ENCODE measurements at places on chromosomes 7 and 10.

DNA sequence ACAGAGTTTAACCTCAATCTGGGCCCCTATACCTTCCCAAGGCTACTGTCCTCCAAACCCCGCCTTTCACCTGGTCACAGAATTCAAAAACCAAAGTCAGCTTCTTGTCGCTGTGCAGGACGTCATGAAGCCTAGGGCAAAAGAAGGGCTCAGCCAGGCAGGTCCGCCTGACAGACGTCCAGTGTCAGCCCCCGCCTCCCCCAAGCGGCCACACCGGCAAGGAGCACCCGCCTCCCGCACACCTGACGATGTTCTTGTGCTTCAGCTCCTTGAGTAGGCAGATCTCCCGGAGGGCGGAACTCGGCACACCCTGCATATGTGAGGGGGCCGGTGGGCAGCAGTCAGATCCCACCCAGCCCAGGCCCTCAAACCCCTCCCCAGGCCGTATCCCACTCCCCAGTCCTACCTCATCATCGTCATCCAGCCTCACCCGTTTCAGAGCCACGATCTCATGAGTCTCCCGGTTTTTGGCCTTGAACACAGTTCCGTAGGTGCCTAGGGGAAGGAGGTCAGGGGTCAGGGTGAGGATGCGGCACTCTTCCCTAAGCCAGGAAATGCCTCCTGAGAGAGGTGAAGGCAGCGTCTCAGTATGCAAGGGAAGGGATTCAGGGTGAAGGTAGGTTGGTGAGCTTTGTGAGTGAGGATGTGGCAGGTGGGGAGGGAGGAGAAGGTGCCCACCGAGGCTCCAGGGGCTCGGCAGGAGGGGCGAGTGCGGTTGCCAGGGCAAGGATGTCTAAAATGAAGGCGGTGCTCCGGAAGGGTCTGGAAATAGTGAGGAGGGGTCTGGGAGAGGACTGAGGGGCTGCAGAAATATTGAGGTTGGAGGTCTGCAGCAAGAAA, 811 bp downstream of the CDK5 start:
- DNase-seq: peak; percentile 29

DNA sequence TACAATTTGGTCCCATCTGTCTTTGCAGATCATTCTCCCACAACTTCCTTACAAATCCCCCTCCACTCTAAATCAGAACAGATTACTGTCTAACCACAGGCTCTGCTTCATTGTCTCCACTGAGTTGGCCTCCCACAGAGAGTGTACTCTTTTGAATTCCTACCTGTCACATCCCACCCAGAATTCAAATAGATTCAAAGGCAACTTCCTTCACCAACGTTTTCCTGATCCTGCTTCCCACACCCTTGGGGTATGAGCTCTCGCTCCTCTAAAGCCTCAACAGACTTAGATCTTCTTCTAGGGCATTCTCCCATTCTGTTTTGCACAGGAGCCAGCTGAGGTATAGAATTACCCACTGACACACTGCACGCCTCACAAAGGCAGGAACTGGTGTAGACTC, 197.8 kb upstream of the CDCA7L start:
- DNase-seq: no peak

- DNase-seq: no peak
These were observed 45.9 kb upstream of the C10orf90 start for GRCh38 chr10:126716366-126716765.

DNA sequence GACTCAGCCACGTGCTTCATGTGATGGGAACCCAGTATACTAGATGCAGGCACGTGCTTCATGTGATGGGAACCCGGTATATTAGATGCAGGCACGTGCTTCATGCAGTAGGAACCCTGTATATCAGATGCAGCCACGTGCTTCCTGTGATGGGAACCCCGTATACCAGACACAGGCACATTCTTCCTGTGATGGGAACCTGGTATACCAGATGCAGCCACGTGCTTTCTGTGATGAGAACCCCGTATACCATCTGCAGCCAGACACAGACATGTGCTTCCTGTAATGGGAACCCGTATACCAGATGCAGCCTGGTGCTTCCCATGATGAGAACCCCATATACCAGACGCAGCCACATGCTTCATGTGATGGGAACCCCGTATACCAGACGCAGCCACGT, 44.0 kb downstream of the MGMT start:
- no peak for DNase-seq

DNA sequence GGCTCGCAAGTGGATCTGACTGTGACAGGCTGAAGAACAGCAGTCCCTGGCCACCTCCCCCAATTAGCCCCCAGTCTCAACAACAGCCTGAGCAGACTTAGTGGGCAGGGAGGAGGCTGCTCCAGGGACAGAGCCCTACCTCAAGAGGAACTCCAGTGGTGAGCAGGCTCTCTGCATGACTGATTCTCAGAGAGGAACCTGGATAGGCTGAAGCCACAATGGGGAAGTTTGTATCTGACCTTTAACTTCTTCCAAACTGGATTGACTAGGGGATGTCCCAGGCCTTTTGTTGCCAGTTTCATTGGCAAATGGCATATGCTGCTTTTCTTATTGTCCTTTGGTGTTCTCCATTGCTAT, 93.0 kb downstream of the ARHGAP22 start:
- DNase-seq: no peak

DNA sequence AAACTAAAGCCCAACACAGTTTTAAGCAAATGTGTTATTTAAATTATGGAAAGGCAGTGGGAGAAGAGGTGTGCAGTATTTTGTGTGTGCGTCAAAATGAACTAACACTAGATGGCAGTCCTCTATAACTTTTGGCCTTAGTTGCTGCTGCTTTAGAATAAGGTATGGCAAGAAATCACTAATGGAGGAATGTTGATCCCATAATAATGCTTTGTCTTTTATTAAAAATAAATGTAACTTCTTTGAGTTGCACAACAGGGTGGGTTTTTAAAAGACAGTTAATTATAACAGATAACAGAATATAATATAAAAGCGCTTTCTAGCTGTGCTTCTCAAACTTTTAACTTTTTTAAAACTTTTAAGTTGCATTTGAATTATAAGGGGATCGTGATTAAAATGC, 56.4 kb downstream of the BBS9 start:
- DNase-seq: peak; percentile 73
